NCI-H1105 (cell line): ENCODE measurements at places on chromosomes 11 and 22.

DNA sequence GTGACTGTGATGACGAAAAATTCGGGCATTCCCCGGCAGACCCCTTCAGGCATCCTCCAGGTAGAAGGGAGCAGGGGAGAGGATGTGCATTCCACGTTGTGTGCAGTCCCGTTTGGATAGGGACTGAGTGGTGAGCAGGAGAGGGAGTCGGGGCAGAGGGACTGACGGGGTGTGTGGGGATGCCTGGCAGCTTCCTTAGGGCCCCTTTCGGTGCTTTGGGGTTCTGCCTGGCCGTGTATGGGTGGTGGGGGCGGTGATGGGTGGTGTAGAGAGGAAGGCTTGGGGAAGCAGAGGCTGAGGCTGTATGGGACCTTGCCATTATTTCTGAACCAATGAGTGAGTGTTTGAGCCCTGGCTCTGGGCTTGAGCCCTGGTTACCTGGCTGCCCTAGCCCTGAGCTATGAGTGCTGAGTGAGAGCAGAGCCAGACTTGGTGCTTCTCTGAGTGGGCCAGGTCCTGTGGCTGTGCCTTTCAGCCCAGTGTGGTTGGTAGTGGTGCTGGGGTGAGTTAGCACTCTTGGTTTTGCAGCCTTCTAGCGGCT lies 914 bp downstream of the INPPL1 start:
- DNase-seq: no peak

DNA sequence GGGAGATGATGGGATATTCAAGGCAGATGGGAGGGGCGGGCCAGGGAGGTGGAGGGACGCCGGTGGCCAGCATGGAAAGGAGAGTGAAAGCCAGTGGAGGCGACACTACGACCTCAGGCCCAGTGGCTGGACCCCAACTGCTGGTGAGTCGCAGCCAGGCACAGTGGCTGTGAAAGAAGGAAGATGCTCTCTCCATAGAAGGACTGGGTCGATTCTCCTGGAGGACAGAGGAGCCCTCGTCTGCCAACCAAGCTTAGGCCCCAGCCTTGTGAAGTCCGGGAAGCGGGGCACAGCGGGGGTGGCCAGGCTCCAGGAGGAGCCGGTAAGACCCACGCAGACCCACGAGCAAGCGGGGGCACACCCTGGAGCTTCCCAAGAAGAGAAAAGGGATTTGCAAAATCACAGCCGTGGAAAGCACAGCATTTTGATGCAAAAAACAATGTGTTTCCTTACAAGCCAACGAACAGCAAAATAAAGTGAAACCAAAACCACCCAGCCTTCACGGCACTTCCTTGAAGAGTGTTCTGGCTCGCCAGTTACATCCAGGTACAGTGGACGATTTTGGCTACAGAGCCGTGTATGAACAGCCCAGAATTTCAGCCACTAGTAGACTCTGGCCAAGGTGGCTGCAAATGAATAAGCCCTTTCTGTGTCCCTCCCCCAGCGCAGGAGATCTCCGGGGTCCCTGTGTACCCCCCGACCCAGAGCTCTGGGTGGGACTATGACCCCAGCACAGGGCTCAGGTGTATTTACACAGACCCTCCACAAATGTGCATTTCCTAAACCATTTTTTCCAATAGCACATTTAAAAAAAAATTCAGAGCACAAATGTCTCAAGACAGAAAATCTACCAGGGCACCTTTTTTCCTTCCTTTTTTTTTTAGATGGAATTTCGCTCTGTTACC lies 96.9 kb downstream of the TRMU start:
- DNase-seq: no peak

DNA sequence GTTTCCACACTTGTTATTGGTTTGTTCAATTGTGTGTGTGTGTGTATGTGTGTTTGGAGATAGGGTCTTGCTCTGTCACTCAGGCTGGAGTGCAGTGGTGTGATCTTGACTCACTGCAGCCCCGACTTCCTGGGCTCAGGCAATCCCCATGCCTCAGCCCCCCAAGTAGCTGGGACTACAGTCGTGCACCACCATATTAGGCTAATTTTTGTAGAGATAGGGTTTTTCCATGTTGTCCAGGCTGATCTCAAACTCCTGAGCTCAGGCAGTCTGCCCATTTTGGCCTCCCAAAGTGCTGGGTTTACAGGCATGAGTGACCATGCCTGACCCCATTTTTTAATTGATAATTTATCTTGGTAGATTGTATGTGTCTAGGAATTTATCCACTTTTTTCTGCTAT lies 263.7 kb downstream of the DYNC2H1 start:
- DNase-seq: no peak

DNA sequence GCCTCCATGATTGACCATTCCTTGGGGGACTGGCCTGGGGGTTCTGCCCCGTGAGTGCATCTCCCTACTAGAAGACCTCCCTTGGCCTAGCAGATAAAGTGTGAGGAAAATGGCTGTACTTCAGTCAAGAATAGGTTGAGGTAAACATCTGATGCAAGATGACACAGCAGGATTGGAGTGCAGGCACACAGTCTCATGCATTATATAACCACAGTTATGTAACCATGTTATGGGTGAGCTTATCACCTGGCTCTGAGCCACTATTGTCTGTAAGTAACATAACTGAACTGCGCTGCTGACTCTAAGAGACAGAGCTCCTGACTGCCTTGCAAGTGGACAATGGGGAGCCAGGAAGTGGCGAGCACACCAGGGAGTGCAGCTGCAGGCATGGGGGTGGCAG lies 378.7 kb upstream of the ANO5 start:
- DNase-seq: no peak

DNA sequence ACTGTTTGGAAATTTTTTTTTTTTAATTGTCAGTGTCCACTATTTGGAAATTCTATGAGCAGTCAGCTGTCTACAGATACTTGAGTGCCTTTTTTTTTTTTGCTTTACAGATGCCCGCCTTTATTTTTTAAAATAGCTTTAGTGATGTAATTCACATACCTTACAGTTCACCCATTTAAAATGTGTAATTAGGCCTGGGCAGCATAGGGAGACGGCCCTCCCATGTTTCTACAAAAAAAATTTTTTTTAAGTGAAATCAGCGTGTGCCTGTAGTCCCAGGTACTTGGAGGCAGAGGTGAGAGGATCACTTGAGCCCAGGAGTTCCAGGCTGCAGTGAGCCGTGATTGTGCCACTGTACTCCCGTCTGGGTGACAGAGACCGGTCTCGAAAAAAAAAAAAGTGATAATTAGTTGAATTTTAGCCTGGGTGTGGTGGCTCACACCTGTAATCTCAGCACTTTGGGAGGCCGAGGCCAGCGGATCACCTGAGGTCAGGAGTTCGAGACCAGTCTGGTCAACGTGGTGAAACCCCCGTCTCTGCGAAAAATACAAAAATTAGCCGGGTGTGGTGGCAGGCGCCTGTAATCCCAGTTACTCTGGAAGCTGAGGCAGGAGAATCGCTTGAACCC lies 1.5 kb downstream of the ZNF143 start:
- DNase-seq: no peak

GRCh38 chr11:106386519-106386918 lies 309.1 kb downstream of the AASDHPPT start:
- no peak for DNase-seq

GRCh38 chr11:79119491-79120284 lies 321.1 kb downstream of the TENM4 start:
- DNase-seq: peak; percentile 44

DNA sequence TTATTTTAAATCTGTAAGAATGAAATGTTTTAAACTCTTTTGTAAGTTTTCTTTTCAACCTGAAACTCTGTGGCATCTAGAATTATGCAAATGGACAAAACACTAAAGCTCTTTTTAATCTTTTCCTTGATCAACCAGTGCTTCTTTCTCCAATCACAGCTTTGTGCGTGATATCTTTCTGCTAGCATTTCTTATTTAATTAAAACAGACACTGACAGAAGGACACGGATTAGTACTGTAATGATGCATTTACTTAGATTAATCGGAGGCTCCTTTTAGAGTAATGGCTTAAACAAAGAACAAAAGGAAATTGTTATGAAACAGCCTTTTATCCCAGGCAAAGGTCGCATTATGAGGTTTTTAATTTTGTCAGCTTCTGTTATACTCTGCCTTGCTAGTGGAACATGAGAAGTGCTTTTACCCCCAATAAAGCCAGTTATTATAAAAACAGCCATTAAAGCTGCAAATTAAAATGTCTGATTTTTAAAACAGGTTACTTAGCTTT lies 48.5 kb upstream of the SOX6 start:
- DNase-seq: peak; percentile 45

GRCh38 chr11:111978028-111978771 lies 41.1 kb downstream of the DIXDC1 start:
- DNase-seq: no peak

GRCh38 chr11:102458548-102458947 lies 6.0 kb upstream of the TMEM123 start:
- no peak for DNase-seq

DNA sequence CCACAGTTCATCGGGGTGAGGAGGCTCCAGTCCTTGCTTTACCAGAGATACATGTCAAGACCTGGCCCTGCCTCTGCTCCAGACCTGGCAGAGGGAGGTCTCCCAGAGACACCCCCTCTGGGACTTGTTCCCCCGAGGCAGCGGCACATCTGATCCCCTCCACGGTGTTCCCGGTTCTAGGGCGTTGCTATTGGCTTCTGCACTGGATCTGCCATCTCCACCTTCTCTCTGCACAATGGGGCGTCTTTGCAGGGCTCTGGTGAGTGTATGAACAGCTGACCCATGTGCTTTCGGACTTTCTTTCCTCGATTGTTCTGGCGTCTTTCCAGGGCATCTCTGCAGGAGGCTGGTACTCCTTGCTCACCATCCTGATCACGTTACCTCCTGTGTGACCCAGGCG lies 930.4 kb downstream of the TBC1D22A start:
- no peak for DNase-seq

GRCh38 chr11:68914761-68915160 lies 11.1 kb downstream of the IGHMBP2 start:
- no peak for DNase-seq

- no peak for DNase-seq
Observed at GRCh38 chr11:45036733-45037132, 86.0 kb upstream of the TP53I11 start.

DNA sequence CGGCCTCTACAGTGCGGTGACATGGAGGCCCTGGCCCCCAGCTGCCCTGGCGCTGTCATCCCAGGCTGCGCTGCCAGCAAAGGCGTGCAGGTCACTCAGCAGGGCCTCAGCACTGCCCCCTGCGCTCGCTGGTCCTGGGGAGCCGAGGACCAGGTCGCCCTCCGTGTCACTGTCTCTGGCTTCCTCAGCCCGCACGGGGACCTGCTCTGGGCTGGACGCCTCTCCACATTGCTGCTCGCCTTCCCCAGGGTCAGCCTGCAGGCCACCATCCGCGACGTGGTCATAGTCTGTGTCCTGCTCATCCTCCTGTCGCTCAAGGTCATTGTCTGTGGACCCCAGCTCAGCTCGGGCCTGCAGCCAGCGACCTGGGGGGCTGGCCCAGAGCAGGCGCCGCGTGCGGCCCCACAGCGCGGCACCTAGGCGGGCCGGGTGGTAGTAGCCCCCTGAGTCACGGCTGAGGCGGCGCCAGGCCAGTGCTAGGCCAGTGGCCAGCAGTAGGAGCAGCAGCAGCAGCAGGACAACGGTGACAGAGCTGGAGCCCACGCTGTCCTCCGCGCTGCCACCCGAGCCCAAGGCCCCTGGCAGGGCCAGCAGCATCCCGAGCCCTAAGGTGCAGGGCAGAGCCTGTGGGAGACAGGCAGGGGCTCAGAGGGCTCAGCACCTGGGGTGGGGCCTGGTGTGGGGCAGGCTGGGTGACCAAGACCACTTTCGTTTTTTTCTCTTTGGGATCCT lies 1.6 kb downstream of the PTPRCAP start:
- DNase-seq: no peak

DNA sequence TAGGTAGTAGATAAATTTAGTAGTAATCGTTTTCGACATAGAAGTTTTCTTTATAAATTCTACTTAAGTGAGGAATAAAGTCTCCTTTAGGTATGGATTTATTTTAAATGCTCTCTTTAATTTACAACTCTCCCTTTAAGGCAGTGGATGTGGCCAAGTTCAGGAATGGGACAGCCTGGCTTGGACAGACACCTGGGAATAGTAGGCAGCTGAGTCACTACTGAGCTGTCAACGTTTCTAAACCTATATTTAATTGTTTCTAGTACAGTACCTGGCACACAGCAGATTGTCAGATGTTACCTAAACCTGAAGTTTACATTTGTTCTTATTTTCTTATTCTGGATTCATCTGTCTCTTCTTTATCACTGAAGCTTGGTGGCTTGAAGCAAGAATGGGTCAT lies 85.1 kb downstream of the DEPDC5 start:
- no peak for DNase-seq

DNA sequence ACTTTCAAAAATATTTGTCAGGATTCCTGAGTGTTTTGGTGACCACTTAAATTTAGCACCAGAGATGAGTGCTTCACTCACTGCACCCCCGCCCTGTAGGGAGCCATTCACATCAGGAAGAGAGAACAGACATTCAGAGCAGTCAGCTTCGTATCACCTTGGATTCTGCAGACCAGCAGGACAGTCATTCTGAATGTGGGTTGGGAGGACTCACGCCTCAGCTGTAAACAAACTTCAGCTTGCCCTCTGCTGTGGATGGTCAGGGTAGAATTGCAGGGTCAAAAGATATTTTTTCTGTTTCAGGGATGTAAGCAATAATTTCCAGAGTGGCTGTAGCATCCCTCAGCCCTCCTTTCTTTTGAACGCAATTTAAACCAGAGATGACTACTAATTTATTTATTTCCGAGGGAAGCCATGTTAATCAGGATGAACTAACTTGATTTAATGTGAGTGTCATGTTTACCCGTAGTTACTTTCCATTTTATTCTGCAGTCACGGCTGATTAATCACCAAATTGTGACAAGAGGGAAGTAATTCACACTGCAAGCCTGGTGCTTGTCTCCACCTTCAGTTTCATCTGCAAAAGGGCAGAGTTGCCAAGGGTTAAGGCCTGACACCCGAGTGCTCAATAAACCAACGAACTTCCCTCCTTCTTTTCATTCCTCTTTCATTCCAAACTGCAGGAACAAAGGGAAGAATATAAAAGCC lies 174.2 kb upstream of the DDI1 start:
- DNase-seq: peak; percentile 7

DNA sequence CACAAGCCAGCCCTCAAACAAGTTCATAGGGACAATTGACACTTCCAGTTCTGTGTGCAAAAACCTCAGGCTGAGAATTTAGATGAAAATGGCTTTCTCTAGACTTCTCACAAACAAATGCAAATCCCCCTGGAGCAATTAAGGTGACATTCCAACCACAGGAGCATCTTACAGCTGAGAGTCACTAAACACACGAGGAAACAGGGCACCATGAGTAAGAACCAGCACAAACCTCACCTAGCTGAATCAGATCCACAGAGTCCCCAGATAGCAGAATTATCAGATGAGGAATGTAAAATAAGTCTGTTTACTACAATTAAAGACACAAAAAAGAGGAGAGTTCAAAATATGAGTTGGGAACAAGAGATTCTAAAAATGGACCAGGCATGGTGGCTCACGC lies 51.5 kb downstream of the RTL6 start:
- DNase-seq: no peak
